ENCODE measurements at places on chromosomes 3 and 15.
A peak's percentile ranks its signal among the peaks of the same experiment; 100 is the strongest.

DNA sequence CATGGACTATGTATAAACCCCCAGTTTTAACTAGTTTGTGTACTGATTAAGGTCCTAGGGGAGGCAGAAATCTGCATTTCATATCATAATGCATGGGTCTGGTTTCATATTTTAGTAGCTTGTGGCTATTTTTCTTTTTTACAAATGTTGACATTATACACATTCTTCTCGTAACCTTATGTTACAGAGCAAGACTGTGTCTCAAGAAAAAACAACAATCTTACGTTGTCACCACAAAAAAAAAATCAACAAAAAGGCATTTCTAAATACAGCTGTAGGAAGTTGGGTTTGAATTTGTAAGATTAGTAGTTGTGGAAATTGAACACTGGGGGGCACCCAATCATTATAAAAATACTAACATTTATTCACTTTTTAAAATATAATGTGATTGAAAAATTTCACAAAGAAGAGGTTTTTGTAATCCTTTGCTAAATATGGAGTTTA is 17.9 kb downstream of the SERP1 start:
- DNase-seq: peak; percentile 21

GRCh38 chr3:120864541-120864940 is 43.5 kb upstream of the STXBP5L start:
- no peak for DNase-seq

DNA sequence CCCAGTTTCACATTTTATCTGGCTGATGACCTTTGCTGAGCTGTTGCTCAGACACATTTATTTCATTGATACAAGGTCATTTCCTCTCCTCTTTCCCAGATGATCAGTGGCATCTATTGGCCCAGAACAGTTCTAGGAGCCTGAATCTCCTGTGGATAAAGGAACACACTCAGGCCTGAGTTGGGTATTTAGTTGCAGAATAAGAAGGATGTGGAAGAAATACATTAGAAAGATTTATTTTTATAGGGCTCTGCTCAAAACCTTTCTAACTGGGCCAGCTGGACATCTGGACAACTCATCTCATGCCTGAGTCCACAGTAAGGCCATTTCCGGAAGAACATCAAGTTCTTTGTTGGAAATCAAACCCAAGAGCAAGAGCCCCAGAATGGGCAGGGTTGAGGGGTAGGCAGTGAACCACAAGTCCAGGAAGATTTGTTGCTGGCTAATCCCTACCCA is 19.7 kb upstream of the MFGE8 start:
- no peak for DNase-seq

DNA sequence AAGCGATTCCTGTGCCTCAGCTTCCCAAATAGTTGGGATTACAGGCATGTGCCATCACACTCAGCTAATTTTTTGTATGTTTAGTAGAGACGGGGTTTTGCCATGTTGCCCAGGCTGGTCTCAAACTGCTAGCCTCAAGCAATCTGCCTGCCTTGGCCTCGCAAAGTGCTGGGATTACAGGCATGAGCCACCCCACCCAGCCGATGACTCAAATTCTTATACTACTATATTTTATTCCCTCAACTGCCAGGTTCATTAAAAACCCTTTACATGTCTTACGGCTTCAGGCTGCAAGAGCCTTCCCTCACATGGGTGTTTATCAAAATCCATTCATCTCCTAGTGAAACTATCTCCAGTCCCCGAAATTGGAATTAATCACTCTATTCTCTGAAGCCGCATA is 63.4 kb downstream of the CBLB start:
- DNase-seq: no peak

DNA sequence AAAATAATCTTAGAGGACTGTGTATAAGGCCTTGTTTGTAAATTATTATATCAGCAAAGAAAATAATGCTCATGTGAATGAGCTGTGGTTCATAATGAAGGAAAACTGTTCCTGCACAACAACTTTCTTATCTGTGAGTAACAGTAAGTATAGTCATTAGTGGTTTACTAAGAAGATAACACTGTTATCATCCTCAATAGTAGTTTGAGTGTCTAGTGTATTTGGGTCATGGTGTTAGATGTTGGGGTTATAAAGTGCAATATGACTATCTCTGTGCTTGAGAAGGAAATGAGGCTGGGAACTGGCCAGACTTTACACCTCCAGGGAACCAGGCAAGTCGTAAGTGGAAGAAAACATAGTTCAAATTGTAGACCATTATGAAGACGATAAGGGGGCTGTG is 15.6 kb downstream of the VPS8 start:
- DNase-seq: no peak

DNA sequence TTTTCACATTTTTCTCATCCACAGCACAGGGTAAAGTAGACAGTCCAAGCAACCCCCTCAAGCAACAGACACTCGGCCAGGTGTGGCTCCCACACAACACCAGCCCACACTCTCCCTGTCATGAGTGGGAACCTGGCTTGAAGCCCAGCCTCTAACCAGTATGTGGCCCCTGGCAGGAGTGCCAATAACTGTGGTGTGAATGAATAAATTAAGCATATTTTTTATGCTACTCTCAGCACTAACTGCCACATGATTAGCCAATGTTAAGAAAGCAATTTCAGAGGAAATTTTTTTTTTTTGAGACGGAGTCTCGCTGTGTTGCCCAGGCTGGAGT is 9.9 kb downstream of the IL17RD start:
- DNase-seq: no peak

DNA sequence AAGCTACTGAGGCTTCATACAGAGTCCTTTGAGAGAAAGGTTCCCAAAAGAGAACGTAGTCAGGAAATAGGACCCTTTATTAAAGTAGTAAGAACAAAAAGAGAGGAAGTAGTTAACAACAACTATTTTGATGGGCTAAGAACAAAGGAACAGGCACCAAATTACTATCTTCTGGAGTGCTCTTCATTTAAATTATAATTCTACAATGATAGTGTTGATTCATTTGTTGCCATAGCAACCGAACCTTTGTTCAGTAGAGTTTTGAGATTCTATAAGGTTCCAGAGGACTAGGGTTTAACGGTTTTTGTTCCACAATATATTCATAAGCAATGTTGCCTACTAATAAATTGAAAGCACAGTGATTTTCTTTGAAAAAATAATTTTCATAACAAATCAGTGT is 78.8 kb downstream of the CMSS1 start:
- DNase-seq: no peak

GRCh38 chr3:110758208-110758607 is 313.4 kb upstream of the NECTIN3 start:
- DNase-seq: no peak

DNA sequence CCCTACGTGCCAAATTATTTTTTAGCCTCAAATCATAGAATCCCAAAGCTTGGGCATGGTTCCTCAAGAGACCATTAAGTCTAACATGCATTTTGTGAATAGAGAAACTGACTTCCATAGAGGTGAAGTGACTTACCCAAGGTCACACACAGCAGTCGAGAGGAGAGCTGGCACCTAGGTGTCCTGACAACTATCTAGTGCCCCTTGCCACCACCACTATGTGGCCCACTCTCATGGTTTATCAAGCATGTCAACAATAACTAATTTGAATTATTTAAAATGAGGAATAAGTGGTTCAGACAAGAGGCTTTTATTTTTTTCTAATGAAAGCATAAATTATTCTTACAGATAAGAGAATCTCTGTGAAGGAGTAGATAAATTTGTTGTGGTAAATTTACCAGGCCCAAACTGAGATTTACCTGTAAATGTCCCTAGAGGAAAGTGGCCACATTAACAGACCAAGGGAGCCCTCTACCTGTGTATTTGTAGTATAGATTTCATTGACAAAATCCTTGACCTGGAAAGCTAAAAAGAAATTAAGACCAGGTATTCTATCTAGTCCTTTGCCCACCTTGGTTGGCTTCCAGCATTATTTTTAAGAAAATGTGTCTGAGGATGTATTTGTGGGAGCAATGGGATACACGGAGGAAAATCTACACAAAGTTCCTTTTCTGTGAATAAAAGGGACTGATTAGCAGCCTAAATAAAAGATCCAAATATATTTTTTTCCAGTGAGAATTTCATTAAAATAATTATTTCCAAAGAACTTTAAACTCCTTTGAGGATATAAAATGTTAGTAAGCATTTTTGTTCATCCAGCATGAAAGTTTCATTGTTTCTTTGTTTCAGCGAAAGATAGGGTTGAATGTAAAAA is 49.1 kb downstream of the IQCH start:
- peak; percentile 3 for DNase-seq

DNA sequence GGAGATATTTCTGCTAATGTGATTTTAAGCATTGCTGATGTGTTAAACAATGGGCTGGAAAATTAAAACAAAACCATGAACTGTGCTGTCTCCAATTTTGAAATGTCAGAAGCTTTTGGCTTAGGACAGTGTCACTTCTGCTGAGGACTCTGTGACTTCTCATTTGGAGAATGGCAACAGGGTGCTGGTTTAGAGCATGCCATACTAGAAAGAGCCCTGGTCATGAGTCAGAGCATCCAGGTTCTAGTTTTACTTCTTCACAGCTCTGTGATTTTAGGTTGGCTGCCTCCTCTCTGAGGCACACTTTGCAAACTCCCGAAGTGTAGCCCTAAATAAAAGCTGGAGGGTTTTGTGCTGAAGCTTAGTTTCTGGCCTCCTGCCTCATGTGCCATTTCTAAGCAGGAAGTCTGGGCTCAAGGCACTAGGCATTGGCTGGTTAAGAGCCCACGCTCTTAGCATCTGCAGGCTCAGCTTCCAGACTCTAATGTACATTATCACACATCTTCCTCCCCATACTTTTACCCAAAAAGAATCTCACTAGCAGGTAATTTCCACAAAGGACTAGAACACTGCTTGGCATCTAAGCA is 193.8 kb downstream of the CNTN3 start:
- DNase-seq: no peak
